Urinary bladder (tissue), 4 donors: ENCODE measurements at places on chromosomes 11 and 22.

GRCh38 chr11:74566146-74566960 is 26.0 kb upstream of the POLD3 start:
- DNase-seq = no peak

GRCh38 chr11:2573240-2574042 is 126.4 kb downstream of the KCNQ1OT1 start:
- DNase-seq = no peak

GRCh38 chr11:62588966-62589637 is 2.2 kb downstream of the TUT1 start:
- no peak for DNase-seq

DNA sequence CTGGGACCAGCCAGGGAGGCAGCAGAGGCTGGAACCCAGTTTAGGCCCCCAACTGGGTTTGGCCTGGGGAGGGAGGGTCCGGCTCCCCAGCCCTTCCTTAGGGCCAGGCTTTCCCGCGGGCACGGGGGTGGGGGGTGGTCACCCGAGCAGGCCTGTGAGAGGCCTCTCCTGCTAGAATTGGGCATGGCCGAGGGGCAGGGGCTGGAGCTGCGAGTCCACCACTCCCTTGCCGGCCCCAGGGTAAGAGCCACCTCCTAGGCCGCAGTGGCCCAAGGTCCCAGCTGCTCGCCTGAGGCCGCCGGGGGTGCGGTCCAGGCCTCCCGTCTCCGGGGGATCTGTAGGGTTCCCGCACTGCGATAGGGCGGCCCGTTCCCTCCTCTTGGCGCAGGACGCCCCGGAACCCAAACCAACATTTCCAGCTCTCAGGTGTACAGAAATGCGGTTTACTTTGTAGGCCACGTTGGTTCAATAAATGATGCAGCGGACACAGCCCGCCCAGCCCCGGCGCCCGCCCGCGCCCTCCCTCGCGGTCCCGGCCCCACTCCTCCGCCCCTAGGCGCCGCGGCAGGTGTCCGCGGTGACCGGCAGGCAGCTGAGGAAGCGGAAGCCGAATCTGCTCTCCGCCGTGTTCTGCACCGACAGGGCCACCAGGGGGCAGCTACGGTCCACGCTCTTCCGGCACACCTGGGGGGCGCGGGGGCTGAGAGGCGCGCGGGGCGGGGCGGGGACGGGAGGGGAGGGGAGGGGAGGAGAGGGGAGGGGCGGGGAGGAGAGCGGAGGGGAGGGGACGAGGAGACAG is 5.9 kb downstream of the LMNTD2 start:
- no peak for DNase-seq

DNA sequence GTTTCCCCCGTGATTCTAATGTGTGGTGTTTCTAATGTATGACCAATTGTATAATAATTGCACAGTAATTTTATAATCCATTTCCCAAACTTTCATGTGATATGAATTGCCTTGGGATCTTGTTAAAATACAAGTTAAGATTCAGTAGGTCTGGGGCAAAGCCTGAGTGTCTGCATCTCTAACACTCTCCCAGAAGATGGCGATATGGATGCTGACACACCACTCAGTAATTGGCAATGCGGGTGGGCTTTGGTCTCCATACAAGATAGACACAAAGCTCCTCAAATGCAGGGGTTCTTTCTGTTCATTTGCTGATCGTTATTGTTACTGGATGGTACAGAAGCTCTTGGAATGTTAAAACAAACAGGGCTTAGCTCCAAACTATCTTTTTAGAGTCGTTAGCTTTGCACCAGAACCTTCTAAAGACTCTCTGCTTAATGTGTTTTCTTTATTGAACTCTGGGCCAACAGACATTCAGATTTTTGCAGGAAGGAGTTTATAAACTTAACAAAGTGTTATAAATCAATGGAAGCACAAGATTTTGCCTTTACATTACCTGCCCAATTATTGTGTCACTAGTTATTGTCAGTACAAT is 45.4 kb upstream of the ANO3 start:
- no peak for DNase-seq

- no peak for DNase-seq
These were observed 9.6 kb downstream of the POU2F3 start for GRCh38 chr11:120249279-120250262.

DNA sequence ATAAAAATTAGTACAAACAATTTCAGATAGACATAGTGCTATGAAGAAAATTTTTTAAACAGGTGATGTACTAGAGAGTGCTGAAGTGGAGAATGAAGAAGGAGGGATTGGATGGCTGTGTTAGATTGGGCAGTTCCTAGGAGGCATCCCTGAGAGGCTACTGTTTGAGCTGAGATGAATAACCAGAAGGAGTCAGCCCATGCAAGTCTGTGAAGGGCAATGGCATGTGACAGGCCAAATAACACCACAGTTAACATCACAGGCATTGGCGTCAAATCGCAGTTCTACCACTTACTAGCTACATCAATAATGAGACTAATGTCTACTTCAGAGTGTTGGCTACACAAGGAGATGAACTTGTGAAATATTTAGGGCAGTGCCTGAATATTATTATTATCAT is 35.4 kb downstream of the HORMAD2 start:
- no peak for DNase-seq

- peak; percentile 23 for DNase-seq
These were observed 44.3 kb downstream of the NNMT start for GRCh38 chr11:114340311-114341131.

- DNase-seq = no peak
These were observed 100.2 kb upstream of the LMO1 start for GRCh38 chr11:8363921-8364320.
